Stimulated activated CD4-positive, alpha-beta T cell treated with anti-CD3 and anti-CD28 coated beads, Interleukin-12 subunit alpha, Interleukin-12 subunit beta, amount 100 ng/mL, for 24 hours (primary cell): ENCODE measurements at places on chromosomes 7 and 10.
A peak's percentile ranks its signal among the peaks of the same experiment; 100 is the strongest.

- no peak for DNase-seq
Measured at GRCh38 chr10:103442031-103442461, 10.1 kb downstream of the CALHM2 start.

DNA sequence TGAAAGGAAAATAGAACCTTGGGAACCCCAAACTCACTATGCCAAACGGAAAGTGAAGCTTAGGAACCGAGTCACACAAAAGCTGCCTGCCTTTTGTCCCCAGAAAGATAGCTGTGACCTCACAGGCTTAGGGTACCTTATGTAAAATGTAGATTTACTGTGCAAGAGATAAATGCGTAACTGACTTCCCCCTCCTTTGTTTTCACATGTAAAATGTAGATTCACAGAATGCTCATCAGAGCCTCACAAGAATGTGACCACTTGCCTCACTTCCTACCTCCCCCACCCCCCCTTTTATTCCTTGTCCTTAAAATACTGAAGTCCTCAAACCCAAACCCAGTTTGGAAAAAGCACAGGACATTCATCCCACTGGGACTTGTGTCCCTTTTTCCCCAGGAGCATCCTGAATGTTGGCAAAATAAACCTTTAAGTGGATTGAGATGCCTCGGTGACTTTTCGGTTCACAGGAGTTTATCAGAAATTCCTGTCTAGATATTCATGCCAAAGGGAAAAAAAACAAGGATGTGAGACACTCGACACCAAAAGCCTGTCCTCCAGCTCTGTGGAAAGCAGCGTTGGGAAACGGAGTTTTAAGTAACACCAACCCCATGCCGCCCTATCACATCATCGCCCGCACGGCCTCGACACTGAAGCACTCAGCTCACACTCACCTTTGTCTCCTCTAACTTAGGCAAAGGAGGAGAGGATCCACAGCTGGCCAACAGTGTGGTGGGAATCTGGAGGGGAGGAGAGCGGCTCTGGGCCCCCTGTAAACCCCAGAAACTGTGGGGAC is 45.9 kb downstream of the SVIL start:
- DNase-seq: no peak

GRCh38 chr7:87474533-87475358 is 734 bp downstream of the ABCB4 start:
- no peak for DNase-seq

GRCh38 chr10:74437822-74438221 is 286.8 kb downstream of the ADK start:
- DNase-seq: no peak

DNA sequence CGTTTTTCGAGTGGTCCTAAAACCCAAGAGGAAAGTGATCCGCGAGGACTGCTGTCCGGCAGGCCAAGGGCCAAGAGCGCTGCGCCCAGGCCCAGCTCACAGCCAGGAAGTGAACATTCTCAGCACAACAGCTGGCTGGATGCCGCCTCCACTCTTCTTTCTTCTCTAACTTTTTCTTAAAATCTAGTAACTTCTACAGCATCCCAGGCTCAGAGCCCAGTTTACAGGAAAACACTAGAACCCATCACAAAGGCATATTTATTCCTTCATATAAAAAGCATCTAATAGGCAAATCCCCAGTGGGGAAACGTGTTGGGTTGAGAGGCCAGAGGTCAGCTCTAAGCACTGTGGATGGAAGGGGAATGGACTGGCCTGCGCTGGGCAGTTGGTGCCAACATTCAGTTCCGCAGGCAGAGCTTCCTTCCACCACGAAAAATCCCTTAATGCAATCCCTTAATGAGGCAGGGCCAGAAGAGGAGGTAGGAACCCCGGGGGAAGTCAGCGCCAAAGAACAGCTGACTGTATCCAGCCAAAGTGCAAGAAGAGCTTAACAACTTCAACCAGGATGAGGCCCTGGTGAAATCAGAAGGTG is 74.8 kb downstream of the ZRANB1 start:
- no peak for DNase-seq

DNA sequence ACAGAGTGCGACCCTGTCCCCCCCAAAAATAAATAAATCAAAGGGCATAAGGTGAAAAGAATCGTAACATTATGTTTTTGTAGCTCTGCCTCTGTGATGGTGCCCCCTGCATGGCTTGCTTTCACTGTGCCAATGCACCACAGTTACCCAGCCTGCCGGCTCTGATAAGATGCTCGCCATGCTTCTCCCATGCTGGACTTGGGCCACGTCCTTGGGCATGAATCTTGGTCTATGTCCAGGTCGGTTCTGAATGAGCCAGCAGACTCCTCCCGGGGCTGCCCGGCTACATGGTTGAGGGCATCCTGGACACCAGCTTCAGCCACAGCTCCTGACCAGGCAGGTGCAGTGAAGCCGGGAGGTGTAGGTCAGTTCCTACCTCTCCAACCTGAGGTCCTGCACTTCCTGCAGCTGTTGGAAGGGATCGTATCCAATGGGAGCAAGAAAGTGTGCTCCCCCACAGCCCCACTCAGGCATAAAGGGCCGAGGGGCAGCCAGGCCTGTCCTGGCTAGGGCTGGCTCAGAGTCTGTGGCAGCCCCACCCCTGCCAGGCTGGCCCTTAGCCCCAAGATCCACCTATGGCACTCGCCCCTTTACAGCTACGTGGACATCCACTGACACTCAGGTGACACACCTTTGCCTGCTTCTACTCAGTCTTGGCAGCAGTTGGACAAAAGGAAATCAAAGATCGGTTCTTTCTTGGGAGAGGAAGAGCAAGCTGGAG is 34.1 kb downstream of the CHST3 start:
- no peak for DNase-seq

- no peak for DNase-seq
Measured at GRCh38 chr10:76229341-76229740, 797.9 kb downstream of the LRMDA start.

- DNase-seq: no peak
Measured at GRCh38 chr7:158444501-158445420, 142.9 kb downstream of the PTPRN2 start.

DNA sequence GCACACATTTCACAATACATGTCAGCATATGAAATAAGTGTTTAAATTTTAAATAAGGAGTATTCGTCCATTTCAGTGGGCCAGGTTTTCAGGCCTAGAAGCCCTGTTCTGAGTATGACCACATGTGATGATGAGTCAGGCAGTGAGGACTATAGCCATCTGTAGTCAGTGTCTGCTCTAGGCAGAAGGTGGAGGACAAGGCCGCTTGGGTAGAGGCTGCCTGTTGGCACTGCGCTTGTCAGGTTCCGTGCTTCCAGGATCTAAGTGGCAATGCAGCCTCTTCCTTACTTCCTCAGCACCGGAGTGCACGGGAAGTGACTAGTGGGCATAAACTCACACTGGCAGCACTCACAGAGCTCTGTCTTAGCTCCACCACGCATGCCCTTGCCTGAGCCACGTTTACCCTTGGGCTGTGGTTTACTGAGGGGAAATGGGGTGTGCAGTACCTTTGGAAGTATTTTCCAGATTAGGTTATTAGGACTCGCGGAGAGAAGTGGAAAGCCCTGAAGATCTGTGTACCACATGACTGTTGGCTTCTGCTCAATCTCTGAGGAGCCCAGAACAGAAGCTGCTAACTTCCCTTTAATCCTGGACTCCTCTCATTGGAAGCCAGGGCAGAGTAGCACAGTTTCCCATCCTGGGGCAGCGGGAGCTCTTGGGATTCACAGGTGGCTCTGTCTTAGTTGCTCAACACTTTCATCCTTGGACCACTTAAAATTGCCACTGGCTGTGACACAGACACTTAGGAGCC is 87.5 kb upstream of the GJD4 start:
- DNase-seq: no peak

DNA sequence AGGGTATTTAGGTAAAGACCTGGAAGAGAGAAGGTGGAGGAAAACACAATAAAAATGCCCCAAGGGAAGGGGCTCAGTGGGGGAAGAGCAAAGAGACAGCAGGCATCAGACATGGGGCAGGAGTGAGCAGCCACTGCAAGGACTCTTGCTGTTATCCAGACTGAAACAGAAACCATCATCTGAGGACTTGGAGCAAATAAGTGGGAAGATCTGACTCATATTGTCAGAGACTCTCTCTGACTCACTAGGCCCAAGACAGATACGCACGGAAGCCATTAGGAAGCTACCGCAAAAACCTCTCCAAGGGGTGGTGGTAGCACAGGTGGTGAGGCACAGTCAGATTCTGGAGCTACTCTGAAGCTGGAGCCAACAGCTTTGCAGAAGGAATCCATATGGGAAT is 110.7 kb downstream of the RNF32 start:
- peak; percentile 42 for DNase-seq

- DNase-seq: no peak
Measured at GRCh38 chr10:88986549-88987242, 3.9 kb upstream of the FAS start.

GRCh38 chr10:61110188-61110844 is 166.3 kb upstream of the RHOBTB1 start:
- no peak for DNase-seq

- no peak for DNase-seq
Measured at GRCh38 chr7:1754345-1754908, 84.3 kb downstream of the ELFN1 start.

DNA sequence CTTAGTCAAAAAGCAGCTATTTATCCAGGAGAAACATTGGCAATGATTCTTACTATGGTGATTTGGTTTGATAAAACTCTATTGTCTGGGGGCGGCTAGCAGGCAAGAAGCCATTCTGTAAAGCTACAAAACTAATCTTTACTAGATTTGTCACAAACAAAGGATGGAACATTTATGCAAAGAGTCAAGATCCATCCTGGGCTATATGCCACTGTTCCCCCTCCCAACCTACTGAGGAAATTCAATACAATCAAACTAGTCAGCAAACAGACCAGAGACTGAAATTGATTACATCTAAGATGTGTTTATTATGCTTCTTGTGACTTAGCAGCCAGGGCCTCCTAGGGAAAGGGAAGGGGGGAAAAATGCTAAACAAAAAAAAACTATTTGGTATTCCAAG is 397.6 kb downstream of the GPAM start:
- DNase-seq: no peak
